ENCODE measurements at places on chromosomes 11 and 22.

DNA sequence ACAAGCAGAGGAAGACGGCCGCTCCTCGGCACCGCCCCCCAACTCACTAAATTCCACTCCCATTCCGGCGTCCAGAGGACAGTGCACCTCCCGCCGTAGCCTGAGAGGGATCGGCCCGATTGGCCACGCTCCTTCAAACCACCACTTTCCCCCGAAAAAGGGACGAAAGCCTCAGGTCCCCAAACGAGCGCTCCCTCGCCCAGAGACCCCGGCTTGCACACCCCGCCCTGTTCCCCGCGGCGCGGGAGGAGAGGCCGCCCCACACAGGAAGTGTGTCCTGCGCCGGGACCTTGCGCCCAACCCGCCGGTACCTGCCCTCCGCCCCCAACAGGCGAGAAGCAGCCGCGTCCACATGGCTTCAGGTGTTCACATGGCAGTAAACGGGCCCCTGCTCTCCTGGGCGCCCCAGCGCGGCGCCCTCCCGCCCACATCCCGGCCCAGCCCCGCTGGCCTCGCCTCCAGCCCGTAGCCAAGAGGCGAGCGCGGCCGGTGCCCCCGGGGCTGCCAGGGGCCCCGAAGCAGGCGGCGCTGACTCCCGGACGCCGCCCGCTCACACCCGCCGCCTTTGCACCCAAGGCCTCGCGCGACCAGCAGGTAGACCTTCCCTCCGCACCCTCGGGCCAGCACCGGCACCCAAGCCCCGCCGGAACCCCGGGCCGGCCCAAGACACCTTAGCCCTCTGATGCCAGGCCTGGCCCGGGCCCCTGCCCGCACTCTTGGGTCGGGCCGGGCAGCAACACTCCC, 849 bp downstream of the TCF20 start:
- DNase-seq = peak; percentile 70

GRCh38 chr11:122727101-122727929, 71.8 kb downstream of the UBASH3B start:
- no peak for DNase-seq

DNA sequence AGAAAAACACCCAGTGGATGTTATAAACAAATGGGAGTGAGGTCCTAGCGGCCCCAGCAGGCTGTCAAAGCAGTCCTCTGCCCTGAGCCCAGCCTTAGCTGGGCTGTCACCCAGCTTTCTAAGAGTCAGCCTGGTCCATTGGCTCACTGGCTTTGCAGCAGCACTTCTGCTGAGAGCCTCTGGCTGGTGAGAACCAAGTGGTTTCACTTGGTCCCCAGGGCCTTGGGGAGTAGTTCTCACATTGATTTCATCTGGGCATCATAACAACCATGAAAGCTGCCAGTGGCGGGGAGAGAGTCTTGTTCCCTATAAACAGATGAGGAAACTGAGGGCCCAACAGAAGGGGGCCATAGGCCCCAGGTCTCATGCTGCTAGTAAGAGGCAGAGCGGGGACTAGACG, 11.4 kb downstream of the SEC14L6 start:
- DNase-seq = no peak

DNA sequence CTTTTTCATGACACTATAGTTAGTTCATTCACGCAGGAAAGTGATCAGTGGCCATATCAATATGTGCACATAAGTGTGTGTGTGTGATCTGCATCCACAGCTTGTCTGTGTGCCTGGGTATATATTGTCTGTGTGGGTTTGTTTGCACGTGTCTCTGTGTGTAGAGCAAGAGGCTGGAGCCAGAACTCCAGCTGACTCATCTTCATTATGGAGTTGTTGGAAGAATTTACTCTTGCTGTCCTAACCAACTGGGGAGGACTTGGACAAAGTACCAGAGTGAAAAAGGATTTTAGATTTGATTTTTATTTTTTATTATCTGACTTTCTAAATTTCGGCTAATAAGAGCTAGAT, 63.9 kb downstream of the TP53I11 start:
- DNase-seq = no peak

- no peak for DNase-seq
Observed at GRCh38 chr11:28969832-28970231, 861.6 kb downstream of the METTL15 start.

GRCh38 chr11:15367695-15368094, 253.0 kb downstream of the INSC start:
- DNase-seq = no peak

- DNase-seq = no peak
Observed at GRCh38 chr11:43508511-43508918, 149.8 kb downstream of the TTC17 start.

DNA sequence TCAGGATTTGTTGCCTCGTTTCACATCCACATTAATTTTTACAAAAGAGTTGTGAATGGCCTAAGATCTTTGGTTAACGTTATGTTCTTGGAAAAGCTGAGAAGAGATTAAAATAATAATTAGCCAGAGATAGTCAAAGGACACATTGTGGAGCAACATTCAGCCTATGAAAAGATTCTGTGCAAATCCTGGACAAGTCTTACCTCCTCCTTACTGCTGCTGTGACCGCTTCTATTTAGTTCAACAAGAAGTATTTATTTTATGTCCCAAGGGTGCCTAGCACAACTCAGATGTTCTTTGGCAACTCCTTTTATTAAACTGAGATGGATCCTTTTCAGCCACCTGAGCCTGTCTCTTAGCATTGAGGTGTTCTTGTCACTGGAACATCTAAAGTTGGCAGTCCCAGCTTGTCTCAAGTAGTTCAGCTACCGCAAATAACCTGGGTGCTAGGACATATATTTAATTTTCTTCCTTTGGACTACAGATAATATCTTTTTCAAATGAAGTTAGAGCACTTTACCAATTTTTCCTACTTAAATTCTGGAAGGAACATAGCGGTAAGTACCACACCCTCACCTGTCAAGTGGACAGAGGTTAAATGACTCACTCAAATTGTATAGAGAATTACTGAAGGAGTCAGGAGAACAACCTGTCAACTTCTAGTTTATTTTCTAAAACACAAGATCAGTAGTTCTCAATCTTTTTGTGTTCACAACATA, 80.5 kb upstream of the CHRM4 start:
- no peak for DNase-seq

GRCh38 chr22:21444701-21445436, 22.3 kb upstream of the TMEM191C start:
- no peak for DNase-seq

GRCh38 chr11:64858467-64859263, 14.2 kb upstream of the CDC42BPG start:
- no peak for DNase-seq

- DNase-seq = no peak
Observed at GRCh38 chr11:114115451-114115928, 56.0 kb downstream of the ZBTB16 start.

DNA sequence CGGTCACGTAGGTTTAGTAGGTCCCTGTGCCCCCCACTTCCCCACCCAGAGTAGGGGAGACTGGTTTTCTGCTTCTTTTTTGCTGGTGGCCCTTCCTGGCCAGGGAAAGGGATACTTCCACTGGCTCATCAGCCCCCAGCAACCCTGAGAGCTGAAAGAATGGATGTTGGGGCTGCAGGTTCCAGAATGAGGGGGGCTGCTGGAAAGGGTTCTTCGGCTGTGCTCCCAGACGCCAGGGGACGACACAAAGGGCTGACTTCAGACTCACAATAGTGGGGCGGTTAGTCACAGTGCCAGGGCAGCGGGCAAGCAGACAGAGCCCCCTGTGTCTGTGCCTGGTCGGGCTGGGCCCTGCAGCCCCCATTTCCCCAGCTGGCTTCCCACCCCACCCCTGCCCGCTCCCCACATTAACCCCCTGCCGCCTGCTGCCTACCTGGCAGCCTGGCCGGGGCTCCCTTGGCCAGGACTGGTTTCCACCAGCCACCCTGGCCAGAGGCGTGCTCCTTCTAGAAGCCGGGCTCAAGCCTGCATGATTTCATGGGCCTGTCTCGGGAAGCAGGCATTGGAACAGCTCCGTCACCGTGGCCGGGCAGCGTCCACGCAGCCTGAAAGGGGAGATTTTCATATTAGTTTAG, 79.1 kb upstream of the WNT7B start:
- DNase-seq = no peak

GRCh38 chr11:9569588-9570164, 3.8 kb upstream of the WEE1 start:
- DNase-seq = no peak

- no peak for DNase-seq
Observed at GRCh38 chr22:48751539-48752437, 1075.9 kb downstream of the BRD1 start.

DNA sequence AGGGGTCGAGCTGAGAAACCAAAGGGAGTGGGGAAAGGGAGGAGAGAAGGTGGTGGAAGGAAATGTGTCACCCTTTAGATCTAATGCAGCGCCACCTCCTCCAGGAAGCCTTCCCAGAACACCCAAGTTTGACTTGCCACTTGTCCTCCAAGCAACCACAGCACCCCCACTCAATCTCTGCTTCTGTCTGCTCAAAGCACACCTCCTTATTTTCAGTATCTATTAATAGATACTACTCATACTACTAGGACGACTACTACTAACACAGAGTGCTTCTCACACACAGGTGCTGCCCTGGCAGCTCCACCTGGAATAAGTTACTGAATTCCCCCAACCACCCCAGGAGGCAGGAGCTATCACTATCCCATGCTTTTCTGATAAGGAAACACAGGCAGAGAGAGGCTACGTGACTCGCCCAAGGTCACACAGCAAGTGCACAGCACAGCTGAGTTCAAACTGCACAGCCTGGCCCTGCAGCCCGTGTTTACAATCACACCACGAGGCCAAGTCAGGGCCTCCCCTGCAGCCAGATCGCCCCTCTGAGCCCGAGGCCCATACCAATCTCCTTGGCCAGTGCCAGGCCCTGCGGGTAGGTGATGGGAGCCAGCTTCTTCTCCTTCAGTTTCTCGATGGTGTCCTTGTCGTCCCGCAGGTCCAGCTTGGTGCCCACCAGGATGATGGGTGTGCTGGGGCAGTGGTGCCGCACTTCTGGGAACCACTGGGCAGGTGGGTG, 13.2 kb downstream of the RAC2 start:
- no peak for DNase-seq

DNA sequence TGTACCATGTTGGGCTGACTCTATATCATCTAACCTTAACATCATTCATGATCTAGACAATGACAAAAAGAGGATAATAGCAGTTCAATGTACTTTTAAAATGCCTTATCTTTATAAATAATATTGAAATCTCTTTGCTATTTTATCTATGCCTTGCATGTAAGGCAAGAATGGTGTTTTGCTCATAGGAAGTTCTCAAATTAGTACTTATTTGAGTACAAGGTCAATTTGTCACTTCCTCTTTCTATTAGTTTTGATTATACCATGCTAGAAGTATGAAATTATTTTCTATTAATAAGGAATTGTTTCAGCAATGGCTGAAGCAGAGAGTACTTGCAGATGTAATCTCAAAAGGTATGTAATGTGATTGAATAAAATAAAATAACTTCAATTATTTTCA, 1285.4 kb upstream of the TENM4 start:
- no peak for DNase-seq

- DNase-seq = no peak
Observed at GRCh38 chr22:47837703-47838102, 1075.3 kb downstream of the TBC1D22A start.

DNA sequence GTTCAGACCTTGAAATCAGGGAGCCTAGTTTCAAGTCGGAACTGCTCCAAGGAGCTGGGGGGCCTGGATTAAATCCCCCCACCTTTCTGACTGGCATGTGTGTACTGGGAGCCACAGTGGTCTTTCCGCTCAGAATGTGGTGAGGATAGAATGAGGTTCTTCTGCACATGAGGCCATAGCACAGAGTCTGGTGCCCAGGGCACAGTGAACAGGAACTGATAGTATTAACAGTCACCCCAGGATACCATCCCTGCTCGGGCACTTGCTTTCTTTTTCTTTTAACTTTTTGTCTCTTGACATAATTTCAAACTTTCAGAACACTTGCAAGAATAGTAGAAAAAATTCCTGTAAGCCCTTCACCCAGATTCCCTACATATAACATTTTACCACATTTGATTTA, 28.8 kb downstream of the LMO1 start:
- DNase-seq = no peak

DNA sequence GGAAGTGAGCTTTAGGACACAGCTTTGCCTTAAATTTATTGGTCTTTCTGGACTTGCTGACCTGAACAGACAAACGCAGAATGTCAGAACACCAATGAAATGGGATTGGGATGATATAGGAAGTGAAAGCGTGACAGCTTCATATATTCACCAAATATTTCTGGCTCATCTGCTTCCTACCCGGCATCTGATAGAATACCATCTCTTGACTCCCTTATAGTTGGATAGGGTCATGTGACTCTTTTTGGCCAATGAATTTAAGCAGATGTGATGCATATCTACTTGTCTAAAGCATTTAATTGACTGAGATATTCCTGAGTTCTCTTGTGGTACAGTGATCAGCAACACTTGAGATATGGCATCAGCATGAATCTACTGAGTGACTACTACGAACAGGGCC, 2.5 kb upstream of the CAPRIN1 start:
- DNase-seq = no peak

GRCh38 chr11:50077526-50077925, 44.9 kb downstream of the OR4C45 start:
- DNase-seq = no peak

DNA sequence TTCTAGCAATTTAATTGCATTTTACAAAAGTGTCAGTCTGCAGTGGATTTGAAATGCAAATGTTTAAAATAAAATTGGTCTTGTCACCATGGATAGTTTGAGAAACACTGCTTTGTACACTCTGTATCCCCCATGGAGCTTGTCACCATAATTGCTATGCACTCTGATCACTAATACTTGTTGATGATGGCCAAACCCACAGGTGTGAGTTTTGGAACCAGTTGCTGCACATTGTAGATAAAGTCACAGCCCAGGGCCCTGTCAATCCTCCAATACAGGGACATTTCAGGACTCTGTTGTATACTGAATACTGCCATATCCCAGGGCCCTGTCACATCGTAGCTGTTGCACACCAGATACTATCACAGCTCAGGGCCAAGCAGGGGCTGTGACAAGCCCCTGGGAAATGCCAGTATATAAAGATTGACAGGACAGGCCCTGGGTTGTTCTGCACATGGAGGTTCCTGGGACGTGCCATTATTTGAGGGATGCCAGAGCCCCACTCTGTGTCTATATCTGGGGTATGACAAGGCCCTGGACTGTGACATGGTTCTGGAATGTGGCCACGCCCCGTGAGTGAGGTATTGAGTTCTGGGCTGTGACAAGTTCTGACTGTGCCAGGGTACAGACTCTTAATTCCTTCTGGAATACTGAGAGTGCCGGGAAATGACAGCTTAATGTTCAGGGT, 27.9 kb upstream of the SMPD1 start:
- no peak for DNase-seq

GRCh38 chr11:73388265-73389133, 12.3 kb downstream of the RELT start:
- DNase-seq = no peak

- DNase-seq = no peak
Observed at GRCh38 chr11:44862558-44863101, 88.1 kb downstream of the TP53I11 start.

Data from GM18507 (cell line).